ENCODE measurements at places on chromosomes 12 and 14.

GRCh38 chr12:91256411-91256810, 73.8 kb upstream of the DCN start:
- DNase-seq = no peak

GRCh38 chr12:126243814-126244440, 1178.7 kb downstream of the AACS start:
- DNase-seq = no peak

- DNase-seq = no peak
Observed at GRCh38 chr14:61599942-61600341, 95.4 kb upstream of the HIF1A start.

DNA sequence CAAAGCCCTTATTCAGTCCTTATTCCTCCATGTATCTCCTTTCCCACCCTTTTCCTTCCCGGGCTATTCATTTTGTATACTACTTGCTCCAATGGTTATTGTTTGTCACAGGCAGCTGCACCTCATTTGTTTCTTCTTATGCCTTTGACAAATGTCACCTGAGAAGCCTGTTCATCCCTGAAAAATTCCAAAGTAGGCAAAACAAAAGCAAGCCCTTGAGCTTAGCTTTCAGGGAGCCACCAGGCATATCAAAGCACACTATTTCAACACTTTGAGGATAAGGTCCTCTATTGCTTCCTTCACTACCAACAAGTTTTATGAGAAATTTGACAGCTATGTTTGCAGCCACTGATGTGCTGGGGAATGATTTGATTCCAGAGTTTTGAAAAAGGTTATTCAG, 738.7 kb upstream of the LMO3 start:
- DNase-seq = no peak

DNA sequence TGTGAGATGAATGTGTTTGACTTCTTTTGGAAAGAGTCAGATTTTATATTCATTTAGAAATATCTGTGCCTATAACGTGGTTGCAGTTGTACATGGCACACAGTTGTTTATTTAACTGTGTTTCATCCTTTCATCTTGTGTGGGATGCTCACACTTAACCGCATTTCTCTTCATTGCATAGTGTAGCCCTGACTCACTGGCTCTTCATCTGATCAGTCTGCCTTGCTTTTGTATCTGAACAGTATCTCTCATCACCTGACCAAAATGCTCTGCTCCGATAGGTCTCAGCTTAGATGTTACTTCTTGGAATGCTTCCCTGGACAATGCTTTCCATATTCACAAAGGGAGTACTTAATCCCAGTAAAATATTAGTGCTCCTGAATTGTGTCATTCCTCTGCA, 83.4 kb downstream of the PDE3A start:
- DNase-seq = peak; percentile 46

DNA sequence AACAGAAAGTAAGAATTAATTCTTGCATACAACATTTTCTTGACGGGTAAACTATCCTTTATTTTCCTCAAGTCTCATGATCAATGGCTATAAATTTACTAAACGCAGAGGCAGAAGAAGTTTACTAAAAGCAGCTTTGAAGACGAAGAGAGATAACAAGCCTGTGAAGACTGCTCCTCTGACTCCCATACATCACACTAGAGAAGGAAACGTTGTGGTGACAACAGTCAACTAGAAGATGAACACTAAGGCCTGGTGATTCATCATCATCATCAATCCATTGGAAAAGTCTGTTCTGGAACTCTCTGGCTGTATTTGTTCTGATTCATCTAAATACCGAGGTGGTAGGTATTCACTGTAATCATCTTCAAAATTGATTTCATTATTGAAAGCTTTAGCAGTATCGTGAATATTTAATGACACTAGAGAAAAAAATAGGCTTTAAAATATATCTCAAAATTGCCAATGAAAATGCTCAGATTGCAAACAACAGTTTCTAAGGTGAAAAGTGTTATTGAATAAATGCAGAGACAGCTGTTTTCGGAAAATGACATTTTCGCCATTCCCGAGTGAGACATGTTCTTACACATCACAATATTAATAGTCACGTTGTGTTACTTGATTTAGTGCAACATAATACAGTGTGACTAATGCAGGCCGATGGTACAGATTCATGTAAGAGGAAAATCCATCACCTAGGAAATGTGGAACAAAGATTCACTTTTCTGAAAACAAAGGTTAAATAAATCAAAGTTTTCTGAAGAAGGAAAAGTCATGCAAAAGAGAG, 260.5 kb downstream of the C12orf50 start:
- DNase-seq = no peak

DNA sequence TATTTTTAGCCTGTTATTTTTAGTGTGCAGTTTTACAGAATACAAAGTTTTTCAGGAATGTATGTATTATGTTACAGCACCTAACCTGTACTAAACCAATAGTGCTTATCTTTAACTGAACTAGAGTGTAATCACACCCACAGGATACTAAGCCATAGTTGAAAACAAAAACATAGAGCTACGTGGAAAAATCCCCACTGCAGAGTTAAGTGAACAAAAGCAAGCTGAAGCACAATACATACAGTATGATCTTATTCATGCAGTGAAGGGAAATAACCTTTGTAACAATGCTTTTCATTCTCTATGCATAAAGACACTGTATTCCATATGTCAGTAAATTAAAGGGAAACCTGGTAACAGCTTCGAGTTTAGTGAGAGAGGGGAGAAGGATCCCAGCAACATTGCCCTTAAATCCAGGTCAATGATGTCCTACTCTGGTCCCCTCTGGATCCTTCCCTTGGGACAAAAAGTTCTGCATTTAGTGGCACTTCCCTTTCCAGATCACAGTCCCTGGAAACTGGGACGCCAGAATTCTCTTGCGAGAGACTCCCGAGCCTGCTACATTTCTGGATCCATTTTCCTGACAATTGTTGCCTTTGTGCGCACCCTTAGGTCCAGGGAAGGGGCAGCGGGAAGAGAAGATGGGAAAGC, 121.3 kb upstream of the CCND2 start:
- no peak for DNase-seq

GRCh38 chr12:105329926-105330282, 587 bp upstream of the C12orf75 start:
- DNase-seq = no peak

GRCh38 chr14:55951341-55952206, 166.6 kb upstream of the PELI2 start:
- DNase-seq = no peak

GRCh38 chr12:23083267-23083666, 458.3 kb downstream of the ETNK1 start:
- peak; percentile 71 for DNase-seq

GRCh38 chr14:64931123-64931522, 11.4 kb downstream of the GPX2 start:
- DNase-seq = no peak

- DNase-seq = no peak
Observed at GRCh38 chr12:82833481-82833880, 146.8 kb downstream of the TMTC2 start.

DNA sequence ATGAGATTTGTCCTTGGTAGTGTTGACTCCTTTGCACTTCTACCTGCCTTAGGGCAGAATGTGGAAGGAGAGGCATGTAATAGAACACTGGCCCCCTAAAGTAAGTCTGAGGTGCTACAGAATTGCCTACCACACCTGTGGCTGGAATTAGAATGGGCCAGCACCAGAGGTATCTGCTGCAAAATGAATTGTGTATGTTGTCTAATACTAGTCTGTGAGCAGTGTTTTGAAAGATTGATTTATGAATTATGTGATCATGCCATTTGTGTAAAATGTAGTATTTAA, 5.7 kb upstream of the STYX start:
- no peak for DNase-seq

All from T1000 (cell line).